Neural crest cell (in vitro differentiated cells): ENCODE measurements at places on chromosomes 13 and 19. TPM values are rescaled to one million over a fixed set of nuclear protein-coding genes. Genes with fewer than 3 reads are reported as not detected.
A peak's percentile ranks its signal among the peaks of the same experiment; 100 is the strongest.

GRCh38 chr13:28890712-28891111 lies 70.6 kb downstream of the MTUS2 start:
- H3K4me3 ChIP-seq = no peak overlapping the region
- H3K27me3 ChIP-seq = peaks cover 10% of the 10 kb centered on the region
- DNase-seq = no peak
- no peaks in the 10 kb centered on the region for H3K36me3 ChIP-seq
- H3K27ac ChIP-seq = no peak overlapping the region

- no peak overlapping the region for H3K4me3 ChIP-seq
- H3K4me1 ChIP-seq = no peaks in the 10 kb centered on the region
- no peaks in the 10 kb centered on the region for H3K36me3 ChIP-seq
- H3K27me3 ChIP-seq = no peaks in the 10 kb centered on the region
- H3K27ac ChIP-seq = no peak overlapping the region
These were observed 241.4 kb downstream of the ENOX1 start for GRCh38 chr13:43545317-43545874.

- H3K36me3 ChIP-seq = no peaks in the 10 kb centered on the region
- H3K27ac ChIP-seq = no peak overlapping the region
- H3K4me1 ChIP-seq = no peaks in the 10 kb centered on the region
- no peaks in the 10 kb centered on the region for H3K27me3 ChIP-seq
- H3K4me3 ChIP-seq = no peak overlapping the region
- no peak for DNase-seq
These were observed 113.6 kb upstream of the PCDH9 start for GRCh38 chr13:67343777-67344176.

GRCh38 chr13:36323951-36324566 lies 22.1 kb downstream of the SPART start:
- DNase-seq = no peak
- no peaks in the 10 kb centered on the region for H3K4me1 ChIP-seq
- no peak overlapping the region for H3K4me3 ChIP-seq
- H3K27ac ChIP-seq = no peak overlapping the region

DNA sequence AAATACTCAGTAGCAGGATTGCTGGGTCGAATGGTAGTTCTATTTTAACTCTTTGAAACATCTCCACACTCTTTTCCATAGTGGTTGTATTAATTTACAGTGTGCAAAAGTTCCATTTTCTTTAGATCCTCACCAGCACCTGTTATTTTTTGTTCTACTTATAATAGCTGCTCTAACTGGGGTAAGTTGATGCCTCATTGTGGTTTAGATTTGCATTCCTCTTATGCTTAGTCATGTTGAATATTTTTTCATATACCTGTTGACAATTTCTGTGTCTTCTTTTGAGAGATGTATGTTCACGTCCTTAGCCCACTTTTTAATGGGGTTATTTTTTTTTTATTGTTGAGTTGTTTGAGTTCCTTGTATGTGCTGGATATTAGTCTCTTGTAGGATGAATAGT lies 144.6 kb downstream of the NBEA start:
- no peak overlapping the region for H3K4me3 ChIP-seq
- no peaks in the 10 kb centered on the region for H3K4me1 ChIP-seq
- H3K36me3 ChIP-seq = peaks cover 29% of the 10 kb centered on the region
- DNase-seq = no peak

GRCh38 chr19:49533551-49534488 lies 6.0 kb downstream of the RCN3 start:
- peaks cover 13% of the 10 kb centered on the region for H3K27me3 ChIP-seq
- peak; percentile 79 for DNase-seq
- no peaks in the 10 kb centered on the region for H3K36me3 ChIP-seq
- H3K27ac ChIP-seq = no peak overlapping the region
- H3K4me3 ChIP-seq = peak overlapping the region; percentile 85

- peak; percentile 70 for DNase-seq
- H3K4me1 ChIP-seq = peaks cover 6% of the 10 kb centered on the region
- no peaks in the 10 kb centered on the region for H3K36me3 ChIP-seq
- no peak overlapping the region for H3K27ac ChIP-seq
- H3K4me3 ChIP-seq = no peak overlapping the region
These were observed 41.7 kb upstream of the CEACAM20 start for GRCh38 chr19:44570984-44571684.

DNA sequence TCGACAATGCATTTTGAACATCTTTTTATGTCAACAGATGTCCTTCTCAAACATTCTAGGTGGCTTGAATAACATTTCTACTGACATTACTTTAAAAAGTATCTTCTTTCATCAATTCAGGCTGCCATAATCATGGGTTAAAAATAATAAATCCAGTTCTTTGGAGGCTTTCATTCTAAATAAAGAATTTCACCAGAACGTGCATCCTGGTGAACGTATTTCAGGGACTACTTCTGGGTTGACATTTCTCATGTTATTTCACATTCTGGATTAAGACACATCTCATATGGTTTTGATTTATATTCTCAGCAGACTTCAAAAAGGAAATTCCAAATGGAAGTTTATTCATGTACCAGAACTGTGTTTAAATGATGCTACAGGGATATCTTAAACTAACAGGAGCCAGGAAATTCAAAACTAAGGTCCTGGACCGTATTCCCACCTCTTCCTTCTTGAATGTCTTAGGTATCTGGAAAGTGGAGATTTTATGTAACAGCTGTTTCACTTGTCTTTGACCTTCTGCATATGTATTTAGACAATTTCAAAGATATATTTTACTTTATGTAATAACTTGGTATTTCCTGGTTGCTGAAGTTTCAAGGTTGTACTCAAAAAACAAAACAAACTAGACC lies 107.2 kb downstream of the STARD13 start:
- no peaks in the 10 kb centered on the region for H3K36me3 ChIP-seq
- no peak overlapping the region for H3K27ac ChIP-seq
- no peak overlapping the region for H3K4me3 ChIP-seq
- no peak for DNase-seq

DNA sequence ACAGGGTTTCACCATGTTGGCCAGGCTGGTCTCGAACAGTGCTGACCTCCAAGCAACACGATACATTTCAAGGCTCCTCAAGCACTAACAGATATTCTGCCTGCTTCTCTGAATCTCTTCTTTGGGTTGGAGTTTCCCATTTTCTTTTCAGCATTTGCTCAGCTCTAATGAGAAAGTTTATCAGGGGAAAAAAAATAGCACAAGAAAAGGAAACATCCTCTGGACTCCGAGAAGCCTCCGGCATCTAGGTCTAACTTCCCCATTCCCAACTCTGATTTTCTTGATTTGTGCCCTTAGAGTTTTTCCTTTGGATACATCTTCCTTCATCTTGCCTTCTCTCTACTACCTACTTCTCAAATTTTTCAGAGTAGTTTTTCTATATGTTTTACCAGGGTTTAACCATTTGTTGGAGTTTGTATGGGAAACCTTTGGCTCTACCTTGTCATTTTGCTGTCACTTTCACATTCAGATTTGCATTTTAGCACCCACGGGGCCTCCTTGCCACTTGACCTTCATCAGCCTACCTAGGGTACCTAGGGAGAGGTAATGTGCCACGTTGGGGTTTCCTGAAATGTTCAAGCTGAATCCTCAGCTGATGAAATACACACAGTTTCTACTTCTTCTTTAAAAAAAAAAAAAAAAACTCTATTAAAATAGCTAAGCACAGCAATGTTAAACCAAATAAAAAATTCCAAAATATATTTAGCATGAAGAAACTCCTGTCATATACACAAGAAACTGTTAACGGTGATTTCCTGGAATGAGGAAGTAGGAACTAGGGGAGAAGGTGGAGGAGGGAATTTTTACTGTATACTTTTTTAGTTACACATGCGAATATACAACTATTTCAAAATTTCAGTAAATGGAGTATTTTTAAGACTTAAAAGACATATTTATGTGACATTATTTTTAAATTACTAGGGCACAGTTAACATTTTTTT lies 5.1 kb upstream of the USP12 start:
- no peak overlapping the region for H3K27ac ChIP-seq
- no peaks in the 10 kb centered on the region for H3K36me3 ChIP-seq
- peaks cover 8% of the 10 kb centered on the region for H3K4me1 ChIP-seq
- no peak for DNase-seq

GRCh38 chr19:42155796-42156195 lies 23.6 kb upstream of the POU2F2 start:
- H3K36me3 ChIP-seq = no peaks in the 10 kb centered on the region
- peak overlapping the region; percentile 52 for H3K27ac ChIP-seq
- DNase-seq = no peak
- H3K27me3 ChIP-seq = peaks cover 59% of the 10 kb centered on the region
- peaks cover 40% of the 10 kb centered on the region for H3K4me1 ChIP-seq
- no peak overlapping the region for H3K4me3 ChIP-seq

DNA sequence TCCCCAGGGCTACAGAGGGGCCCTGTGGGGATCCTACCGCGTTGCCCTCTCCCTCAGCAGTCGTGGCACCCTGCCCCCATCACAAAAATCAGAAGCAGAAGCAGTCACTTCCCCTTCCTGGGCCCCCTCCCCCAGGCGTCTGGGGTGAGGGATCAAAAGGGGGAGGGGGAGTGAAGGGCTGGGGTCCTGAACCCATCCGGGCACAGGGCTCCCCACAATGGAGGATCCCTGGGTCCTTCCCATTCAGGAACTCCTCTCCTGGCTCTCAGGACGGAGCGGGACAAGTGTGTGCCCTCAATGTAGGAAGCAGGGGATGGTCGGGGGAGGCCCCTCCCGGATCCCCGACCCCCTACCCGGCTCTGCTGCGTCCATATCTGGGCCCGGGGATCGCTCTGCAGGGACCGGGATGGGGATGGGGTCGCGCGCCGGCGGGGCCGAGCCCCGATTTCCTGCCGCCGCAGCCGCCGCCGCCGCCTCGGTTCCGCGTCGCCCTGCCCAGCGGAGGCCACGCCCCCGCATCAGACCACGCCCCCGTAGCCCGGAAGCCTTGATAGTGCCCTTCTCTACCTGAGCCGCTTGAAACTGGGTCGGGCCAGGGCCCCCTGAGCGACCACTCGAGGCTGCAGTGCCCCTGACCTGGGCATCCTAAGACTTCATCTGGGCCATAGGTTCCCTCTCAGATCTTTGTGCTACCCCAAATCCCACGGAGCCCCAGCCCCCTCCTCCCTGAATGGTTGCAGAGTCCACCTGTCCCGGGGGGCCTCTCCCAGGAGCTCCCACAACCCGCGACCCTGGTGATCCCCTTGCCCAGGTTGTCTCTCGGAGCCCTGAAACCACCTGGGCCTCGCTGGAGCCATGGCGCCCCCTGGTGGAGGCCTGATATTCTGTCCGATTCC lies at the start of gene GMIP:
TSS of gene GMIP (minus strand) at position 500 of the 896 bp plus-strand sequence. CDS start at position 372, 128 bp downstream.
- peaks cover 3% of the 10 kb centered on the region for H3K27me3 ChIP-seq
- DNase-seq = peak; percentile 79
- peaks cover 17% of the 10 kb centered on the region for H3K4me1 ChIP-seq

DNA sequence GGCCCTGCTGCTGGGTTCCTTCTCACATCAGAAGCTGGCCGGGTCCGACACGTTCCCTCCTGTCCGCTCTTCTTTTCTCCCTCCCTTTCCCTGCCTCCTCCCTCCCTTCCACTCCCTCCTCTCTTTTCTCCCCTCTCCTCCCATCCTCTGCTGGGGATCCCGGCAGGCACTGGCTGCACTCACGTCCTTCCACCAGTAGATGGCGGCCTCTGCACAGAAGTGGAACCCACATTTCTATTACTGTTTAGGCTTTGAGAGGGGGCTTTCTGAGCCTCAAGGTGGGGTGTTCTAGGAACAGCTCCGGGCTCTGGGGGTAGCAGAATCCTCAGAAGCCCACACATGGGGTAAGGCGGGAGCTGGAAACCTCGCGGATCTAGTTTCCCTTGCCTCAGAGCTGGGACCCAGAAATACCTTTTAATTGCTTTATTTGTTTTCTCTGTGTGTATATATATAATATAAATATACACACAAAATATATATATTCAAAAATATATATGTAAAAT lies 294.2 kb downstream of the ZNF536 start:
- H3K4me1 ChIP-seq = peaks cover 40% of the 10 kb centered on the region
- DNase-seq = peak; percentile 78
- H3K27me3 ChIP-seq = peaks cover 3% of the 10 kb centered on the region
- H3K27ac ChIP-seq = no peak overlapping the region
- no peaks in the 10 kb centered on the region for H3K36me3 ChIP-seq
- no peak overlapping the region for H3K4me3 ChIP-seq

DNA sequence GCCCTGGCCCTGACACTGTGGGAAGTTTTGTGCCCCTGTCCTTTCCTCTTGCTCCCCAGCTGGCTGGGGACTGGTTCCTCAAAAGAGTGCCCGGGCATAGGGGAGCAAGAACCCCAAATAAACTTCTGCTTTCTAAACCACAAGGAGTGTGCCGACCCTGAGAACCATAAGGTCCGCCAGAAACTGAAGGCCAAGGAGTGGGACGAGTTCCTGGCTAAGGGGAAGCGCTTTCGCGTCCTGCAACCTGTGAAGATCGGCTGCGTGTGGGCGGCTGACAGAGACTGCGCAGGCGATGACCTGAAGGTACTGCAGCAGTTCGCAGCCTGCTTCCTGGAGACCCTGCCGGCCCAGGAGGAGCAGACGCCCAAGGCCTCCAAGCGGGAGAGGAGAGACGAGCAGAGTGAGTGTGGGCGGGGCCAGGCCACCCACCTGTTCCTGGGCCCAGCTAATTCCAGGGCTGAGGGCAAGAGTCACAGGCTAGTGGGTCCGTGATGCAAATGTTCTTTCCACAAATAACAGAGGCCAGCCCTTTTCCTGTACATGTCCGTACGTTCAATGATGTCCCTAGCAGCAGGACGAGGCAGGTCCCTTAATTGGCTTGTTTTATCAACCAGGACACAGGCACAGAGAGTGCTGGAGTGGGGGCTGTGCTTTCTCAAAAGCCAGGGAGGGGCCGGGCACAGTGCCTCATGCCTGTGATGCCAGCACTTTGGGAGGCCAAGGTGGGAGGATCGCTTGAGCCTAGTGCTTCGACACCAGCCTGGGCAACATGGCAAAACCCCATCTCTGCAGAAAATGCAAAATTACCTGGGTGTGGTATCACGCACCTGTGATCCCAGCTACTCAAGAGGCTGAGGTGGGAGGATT lies 25.6 kb downstream of the UBXN6 start:
- no peak overlapping the region for H3K4me3 ChIP-seq
- no peak overlapping the region for H3K27ac ChIP-seq
- no peaks in the 10 kb centered on the region for H3K4me1 ChIP-seq
- H3K27me3 ChIP-seq = no peaks in the 10 kb centered on the region
- peaks cover 15% of the 10 kb centered on the region for H3K36me3 ChIP-seq

DNA sequence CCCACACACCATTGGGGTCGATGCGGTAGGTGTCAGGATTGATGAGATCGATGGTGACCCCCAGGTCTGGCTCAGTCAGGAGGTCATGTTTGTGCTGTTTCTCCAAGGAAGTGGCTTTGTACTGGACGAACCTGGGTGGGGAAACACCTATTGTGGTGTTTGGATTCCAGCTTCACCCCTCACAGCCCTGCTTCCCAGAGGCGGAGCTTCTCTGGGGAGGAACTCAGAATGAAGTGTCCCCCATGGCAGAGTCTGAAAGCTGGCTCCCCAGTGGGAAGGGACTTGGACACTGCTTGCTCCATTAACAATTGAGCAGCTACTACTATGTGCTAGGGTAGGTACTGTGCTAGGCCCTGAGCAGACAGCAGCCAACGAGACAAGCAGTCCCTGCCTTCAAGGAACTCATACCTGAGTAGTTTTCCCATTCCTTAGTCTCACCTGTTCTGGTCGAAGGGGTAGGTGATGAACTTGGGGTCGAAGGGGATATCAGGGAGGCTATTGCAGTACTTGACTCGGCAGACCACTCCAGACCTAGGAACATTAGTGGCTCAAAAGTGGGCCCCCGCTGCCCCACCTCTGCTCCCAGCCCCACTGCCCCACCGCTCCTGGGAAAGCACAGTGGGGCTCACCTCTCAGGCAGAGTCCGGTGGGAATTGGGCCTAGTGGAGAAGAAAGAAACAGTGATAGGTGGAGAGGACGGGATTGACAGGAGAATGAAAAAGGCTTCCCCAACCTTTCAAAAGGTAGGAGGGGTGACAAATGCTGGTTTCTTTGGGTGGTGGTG lies 1.1 kb downstream of the PAF1 start:
- peaks cover 3% of the 10 kb centered on the region for H3K27me3 ChIP-seq
- H3K36me3 ChIP-seq = peaks cover 17% of the 10 kb centered on the region
- no peak for DNase-seq
- H3K27ac ChIP-seq = peak overlapping the region; percentile 100

KLK12 gene
- total RNA-seq = not detected in 2 replicates

ZNF837 gene
- 4.5 and 5.0 TPM in 2 replicates for total RNA-seq

SIGLEC14 gene
- not detected in 2 replicates for total RNA-seq

CNMD gene
- total RNA-seq = 2.4 and 2.8 TPM in 2 replicates
